ENCODE measurements at places on chromosomes 1 and 21.
A peak's percentile ranks its signal among the peaks of the same experiment; 100 is the strongest.

GRCh38 chr21:17539743-17540341 is 27.0 kb downstream of the CXADR start:
- DNase-seq, result no peak

GRCh38 chr1:33021567-33022431 is 14.9 kb downstream of the AK2 start:
- DNase-seq, result no peak

DNA sequence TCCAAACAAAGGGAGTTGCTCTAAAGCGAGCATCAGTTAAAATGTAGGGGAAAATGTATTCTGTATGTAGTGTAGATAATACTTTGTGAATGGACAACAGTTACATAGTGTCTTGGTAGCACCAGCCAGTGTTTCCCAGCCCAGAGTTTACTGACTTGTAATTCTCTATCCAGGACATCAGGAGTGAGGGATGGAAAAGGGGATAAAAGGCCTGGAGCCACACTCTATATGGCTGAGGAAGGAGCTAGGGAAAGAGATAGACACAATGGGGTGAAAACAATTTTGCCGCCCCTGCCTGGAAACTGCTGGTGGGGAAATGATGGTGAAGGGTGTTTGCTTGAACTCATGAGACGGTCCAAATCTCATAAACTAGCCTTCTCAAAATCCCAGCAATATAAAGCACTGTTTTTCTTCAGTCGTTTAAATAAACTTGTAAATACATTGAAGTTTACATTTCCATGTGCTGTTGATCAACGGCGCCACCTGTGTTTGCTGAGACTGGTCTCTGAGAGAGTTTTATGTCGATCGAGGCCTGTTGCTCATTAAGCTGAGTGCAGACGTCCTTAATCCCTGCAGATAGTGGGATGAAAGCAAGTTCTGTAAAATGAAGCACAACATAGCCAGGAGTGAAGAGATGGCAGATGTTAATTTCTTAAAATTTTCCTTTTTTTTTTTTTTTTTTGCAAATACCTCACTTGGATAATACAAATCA is 27.9 kb upstream of the AGO1 start:
- DNase-seq, result no peak

GRCh38 chr1:119600561-119600960 is 47.5 kb downstream of the ZNF697 start:
- no peak for DNase-seq

DNA sequence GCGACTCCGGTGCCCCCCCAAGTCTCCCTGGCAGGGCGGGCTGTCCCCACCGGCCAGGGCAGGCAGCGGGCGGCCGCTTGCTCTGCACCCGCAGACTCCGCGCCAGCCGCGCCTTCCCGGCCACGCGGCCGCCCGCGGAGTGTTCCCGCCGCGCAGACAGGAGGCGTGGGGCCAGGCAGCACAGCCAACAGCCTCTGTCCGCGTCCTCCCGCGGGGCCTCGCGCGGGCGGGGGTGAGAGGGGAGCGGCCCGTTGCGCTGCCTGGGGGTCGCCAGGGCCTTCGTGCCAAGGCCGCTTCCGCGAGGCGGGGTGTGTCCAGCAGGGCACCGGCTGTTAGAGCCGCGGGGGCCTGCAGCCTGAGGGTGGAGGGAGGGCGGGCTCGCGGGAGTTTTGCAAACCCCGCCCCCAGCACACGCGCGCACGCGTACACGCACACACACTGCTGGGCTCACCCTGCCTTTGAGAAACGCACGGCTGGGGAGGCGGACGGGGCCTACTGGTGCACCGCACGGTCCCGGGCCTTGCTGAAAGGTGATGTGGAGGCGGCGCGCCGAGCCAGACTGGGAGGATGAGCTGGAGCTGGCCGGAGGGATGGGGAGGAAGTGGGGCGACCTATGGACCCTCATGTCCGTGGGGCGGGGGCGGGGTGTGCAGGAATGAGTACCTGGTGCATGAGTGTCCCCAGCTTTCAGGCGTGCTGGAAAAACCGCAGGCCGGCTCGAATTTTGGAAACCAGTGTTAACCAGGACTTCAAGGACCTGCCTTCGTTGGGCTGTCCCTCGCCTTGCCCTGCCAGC is 41.5 kb downstream of the KIAA1614 start:
- DNase-seq, result peak; percentile 46

GRCh38 chr1:113170519-113170918 is 97.5 kb downstream of the LRIG2 start:
- DNase-seq, result no peak

- DNase-seq, result peak; percentile 77
Measured at GRCh38 chr1:169106095-169106920, at the start of gene ATP1B1. Gene ATP1B1 (plus strand): TSS chr1:169106690. CDS start chr1:169106830, 140 bp downstream.

DNA sequence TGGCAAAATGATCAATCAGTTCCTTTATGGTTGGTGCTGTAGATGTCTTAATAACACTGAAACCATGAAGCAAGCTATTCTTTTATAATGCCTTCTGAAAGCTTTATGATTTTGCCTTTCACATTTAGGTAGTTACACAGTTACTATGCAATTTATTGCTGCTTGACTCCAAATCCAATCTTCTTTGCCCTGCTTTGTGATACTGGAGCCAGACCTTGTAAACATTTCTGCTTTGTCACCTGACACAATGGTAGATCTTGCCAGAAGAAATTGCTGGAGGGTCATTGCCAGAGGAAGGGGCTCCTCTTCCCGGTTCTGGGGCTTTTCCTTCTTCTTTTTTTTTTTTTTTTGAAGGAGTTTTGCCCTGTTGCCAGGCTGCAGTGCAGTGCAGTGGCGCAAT is 40.5 kb upstream of the KLF17 start:
- no peak for DNase-seq

- DNase-seq, result no peak
Measured at GRCh38 chr1:183077097-183077496, 53.9 kb downstream of the LAMC1 start.

GRCh38 chr1:53731043-53731600 is 7.8 kb downstream of the GLIS1 start:
- no peak for DNase-seq

DNA sequence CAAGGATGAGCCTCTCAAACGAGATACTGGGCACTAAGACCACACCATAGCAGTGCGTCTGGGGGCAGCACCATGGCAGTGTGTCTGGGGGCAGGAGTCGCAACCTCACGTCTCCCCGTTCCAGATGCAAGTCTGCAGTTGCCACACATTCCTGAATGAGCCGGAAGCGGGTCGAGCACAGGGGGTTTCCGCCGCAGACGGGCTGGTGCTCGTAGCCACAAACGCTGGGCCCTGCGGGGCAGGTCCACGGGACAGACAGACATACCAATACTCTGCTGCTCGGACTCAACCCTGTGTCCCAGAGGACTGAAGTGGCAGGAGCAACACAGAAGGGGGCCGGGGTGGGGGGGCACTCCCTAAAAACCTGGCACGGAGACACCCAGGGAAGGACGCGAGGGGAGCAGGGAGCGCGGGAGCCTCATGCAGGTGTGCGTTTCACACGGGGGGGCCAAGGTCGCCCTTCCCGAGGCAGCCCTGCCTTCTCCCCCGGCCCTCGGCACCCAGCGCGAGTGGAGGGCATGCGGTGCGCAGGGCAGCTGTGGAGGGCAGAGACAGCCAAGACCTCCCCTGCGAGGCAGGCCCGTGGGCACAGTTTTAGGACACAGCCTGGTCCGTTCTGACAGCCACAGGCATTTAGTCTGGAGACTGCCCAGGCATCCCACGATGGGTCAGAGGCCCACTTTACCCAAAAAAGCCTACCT is 24.5 kb downstream of the PTTG1IP start:
- DNase-seq, result no peak

DNA sequence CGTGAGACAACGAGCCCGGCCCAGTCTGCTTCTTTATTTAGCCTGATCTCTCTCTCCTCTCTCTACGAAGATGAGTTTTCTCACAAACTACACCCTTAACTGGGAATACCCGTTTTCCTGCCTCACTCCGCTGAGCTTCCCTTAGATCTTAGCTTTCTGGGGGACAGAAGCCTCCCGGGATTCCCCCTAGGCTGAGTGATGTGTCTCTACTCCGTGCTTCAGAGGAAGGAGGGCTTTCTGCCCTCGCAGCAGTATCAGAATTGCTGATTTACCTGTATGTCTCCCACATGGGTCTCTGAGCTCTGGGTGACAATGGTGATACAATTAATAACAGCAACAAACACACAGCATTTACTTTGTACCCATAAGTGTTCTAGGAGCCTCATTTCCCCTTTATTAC is 1.0 kb downstream of the ZBTB17 start:
- DNase-seq, result no peak

GRCh38 chr21:35053356-35054096 is 4.4 kb upstream of the RUNX1 start:
- DNase-seq, result no peak

GRCh38 chr1:223775711-223776074 is 63.4 kb downstream of the CAPN2 start:
- DNase-seq, result no peak

DNA sequence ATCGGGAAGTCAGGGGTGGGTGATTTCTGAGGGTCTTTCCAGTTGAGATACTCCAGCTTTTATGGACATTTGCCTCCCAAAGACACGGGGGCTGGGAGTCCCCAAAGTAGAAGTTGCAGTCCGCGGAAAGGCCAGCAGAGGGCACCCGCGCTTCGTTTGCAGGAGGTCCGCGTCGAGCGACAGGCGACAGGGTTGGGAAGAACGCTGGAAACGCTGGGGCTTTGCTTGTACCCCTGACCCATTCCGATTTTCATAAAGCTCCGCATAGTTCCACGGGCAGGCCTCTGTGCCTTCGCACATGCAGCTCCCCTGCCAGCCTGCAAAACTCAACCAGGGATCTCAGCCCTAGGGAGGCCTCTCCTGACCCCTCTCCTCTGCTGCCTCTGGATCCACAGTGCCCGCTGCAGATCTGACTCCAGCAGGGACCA is 44.2 kb upstream of the LAPTM5 start:
- peak; percentile 83 for DNase-seq

- DNase-seq, result no peak
Measured at GRCh38 chr1:7553042-7553690, 217.9 kb upstream of the VAMP3 start.

- DNase-seq, result no peak
Measured at GRCh38 chr1:43285269-43285990, at the start of gene C1orf210. Gene C1orf210 (minus strand): TSS chr1:43285581. CDS start chr1:43283270, 2,311 bp downstream.

DNA sequence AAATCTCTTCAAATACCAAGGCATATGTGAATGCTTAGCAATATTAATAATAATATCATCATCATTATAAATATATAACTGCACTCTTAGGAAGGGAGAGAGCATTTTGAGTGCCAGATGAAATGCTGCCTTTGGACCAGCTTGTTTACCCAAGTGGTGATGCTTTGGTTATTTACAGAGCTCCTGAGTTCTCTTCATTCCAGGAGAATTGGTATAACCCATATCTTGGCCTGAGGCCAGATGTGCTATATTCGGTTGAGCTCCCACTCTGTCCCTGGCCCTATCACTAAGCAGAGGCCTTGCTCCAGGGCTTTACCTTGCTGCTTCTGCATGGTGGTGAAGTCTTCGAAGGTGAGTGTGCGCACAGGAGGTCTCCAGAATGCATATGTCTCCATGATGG is 89.4 kb downstream of the TBX15 start:
- no peak for DNase-seq

DNA sequence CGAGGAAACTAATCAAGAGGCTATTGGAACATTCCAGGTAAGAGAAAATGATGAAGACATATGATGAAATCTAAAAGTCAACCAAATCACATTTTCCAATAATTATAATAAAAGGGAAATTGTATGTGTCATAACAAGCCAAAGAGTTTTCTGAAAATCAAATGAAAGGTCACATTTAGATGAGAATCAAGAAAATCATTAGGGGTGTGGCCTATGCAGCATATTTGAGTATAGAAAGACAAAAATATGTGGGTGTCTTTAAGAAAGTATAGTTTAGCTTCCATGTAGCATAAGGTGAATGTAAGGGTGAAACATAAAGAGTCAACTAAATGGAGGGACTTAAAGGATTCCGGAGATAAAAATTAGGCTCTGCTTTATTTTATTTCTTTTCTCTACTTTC is 9.2 kb upstream of the RNPC3 start:
- no peak for DNase-seq

DNA sequence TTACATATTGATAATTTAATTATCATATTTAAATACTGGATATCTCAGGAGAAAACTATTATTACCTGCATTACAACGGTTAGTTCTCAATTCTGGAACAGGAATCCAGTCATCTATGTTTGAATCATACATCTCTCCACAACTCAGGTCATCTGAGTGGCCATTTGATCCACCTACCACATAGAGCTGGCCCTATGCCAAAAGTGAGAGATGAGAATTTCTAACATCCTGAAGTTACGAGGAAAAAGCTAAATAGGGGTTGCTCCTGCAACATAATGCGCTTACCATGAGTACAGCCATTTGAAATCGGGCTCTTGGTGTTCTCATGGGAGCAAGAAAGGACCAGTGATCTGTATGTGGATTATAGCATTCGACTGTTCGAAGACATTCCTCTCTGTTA is 16.9 kb downstream of the IVNS1ABP start:
- no peak for DNase-seq

DNA sequence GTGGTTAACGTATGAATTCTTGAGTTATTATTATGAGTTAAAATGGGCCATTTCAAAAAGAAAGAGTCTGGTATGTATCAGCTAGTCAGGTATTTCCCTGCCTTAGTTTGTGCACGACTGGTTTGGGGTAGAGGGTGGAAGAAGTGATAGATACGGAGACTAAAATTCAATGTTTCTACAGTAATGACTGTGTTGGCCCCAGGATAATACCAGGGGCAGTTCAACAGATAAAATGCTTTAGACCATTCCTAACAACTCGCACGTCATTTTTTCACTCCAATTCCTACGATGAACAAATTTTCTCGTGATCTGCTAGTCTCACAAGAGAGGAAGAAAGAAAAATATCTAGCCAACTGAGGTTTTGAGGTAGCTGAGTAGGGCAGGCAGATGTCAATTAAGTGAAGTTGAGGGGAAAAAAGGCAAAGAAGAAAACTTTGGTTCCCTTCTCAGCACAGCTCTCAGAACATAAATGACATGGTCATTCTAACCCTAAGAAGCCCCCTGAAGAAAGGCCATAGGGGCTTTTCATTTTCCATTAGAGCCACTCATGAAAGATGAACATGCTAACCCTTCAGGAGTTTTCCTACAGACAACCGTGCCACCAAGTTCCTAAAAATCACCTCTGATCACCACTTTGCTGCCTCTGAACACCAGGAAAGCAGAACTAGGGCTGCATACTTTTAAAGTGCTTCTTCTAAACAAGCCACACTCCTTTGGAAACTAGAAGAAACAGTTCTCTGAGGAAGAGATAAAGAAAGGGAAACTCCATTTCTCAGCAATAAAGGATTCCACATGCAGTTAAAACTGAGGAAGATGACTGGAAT is 5.6 kb downstream of the MCOLN2 start:
- DNase-seq, result no peak

DNA sequence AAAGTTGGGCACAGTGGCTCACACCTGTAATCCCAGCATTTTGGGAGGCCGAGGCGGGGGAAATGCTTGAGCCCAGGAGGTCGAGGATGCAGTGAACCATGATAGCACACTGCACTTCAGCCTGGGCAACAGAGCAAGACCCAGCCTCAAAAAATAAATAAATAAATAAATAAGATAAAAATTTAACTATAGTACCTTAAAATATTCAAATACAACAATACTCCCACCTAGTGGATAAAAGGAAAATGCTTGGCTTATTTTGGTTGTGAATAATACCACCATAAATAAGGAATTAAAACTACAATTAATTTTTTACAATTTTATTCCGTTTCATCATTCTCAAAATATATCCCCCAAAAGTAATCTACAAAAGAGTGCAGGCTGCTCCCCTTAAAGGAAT is 8.1 kb downstream of the PSMG1 start:
- DNase-seq, result no peak

GRCh38 chr1:29629401-29629800 is 393.1 kb downstream of the PTPRU start:
- DNase-seq, result no peak
